Renal cortex interstitium (tissue), 15 donors: ENCODE measurements at places on chromosomes 4 and X. TPM values are rescaled to one million over a fixed set of nuclear protein-coding genes. Genes with fewer than 3 reads are reported as not detected.

DNA sequence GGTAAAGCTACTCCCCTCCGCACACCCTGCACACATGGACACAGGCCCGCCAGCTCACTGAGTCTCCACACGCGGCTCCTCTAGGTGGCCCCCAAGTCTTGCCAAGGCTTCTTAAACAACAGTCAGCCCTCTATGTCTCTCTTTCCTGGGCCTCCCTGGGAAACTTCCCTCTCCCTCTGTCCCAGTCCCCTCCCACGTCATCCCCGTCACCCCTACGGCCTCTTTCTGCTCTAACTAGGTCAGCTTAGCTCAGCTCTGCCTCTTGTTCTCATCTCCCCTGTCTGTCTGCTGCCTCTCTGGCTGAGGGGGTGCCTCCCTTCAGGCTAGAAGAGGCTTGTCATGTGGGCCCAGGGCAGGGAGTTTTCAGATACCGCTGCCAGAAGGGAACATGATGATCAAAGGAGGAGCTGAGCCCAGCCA is 38.8 kb downstream of the SEPTIN6 start:
- peak; percentile 49 for DNase-seq

GRCh38 chr4:127400731-127401346 is 231.9 kb upstream of the INTU start:
- peak; percentile 54 for DNase-seq

GRCh38 chr4:56990109-56990905 is 11.6 kb downstream of the POLR2B start:
- no peak for DNase-seq

The HSFX1 gene
- 1.7 TPM for polyA plus RNA-seq

DNA sequence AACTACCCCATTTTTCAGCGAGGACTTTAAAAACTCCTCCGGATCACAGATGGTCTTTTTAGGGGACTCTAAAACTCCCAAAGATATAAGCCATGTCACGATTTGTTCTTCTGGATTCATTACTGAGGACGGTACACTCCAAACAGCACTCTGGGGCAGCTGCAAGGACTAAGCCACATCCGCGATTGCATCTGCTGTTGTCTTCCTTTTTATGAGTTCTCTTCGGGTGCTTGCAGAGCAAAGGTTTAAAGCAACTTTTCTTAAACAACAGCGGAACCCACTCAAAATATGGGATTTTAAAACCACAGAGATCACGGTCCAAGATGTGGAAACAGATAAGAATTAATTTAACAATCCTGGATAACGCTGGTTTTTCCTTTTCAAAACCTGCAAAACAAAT is at the start of gene ARHGEF6:
Gene ARHGEF6 (minus strand): TSS at position 170 of the 400 bp plus-strand sequence. CDS start 50 bp downstream, at position 120.
- no peak for DNase-seq

GRCh38 chr4:13056630-13057189 is 427.4 kb downstream of the RAB28 start:
- DNase-seq = no peak

- no peak for DNase-seq
Measured at GRCh38 chr4:2059046-2059725, at the start of gene NAT8L. Gene NAT8L (plus strand): TSS chr4:2059327. CDS start chr4:2059512, 185 bp downstream.

GRCh38 chr4:33996075-33996718 is 2248.1 kb downstream of the ARAP2 start:
- no peak for DNase-seq

- DNase-seq = no peak
Measured at GRCh38 chr4:15648600-15648999, 6.6 kb downstream of the FBXL5 start.

GRCh38 chr4:177964061-177964460 is 521.8 kb upstream of the AGA start:
- DNase-seq = no peak

The SLC39A8 gene
- 19.4 TPM for polyA plus RNA-seq

The FANCB gene
- polyA plus RNA-seq = 3.4 TPM
